Stimulated activated CD4-positive, alpha-beta T cell treated with anti-CD3 and anti-CD28 coated beads, Interleukin-2, amount 100 ng/mL, for 4 hours (primary cell): ENCODE measurements at places on chromosomes 5 and 9.

DNA sequence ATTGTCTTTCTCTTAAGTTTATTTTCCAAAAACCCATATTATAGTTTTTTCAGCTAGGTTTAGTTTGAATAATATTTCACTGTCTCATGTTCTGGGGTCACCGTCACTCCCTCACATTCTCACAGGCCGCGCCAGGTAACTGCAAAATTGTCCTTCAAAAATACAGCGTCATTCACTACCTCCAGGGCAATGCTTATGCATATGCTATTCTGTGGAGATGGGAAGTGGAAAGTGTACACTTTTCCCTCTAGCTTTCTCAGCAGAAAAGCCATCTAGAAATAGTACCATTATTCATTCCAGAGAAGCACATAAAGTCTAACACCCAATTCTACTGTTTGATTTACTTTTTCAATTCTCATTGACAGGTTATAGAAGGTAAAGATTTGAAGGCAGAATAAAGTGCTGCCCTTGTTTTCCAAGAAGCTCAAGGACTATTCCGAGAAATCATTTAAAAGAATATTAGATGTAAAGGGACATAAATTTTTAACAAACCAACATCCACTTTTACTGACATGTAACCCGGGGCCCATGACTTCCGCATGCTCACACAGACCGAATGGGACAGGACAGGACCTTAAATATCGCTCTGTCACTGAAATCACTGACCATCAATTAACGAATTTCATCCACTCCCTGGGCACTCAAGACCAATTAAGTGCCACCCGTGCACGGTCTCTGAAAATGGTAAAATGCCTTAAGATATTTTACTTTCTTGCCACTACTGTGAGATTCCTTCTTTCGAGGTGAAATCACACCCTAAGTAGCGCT, 720 bp downstream of the NUDT12 start:
- no peak for DNase-seq

- no peak for DNase-seq
These were observed 17.9 kb upstream of the PTGES start for GRCh38 chr9:129770741-129771140.

DNA sequence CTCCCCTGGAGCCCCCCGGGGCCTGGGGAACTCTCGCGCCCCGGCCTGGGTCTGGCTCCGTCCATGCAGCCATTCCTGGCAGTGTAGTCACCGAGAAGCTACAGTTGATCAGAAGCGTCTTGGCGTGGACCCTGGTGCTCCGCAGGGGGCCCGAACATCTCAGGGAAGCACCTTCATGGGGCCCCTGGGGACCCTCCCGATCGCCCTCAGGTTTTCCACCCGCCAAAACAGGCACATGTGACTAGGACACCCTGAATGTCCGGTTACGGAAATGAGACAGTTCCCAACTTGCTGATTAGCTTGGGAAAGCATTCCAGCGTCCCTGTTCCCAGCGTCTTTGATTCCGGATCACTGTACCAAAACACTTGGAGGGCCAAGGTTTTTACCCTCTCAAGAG, 472 bp downstream of the FBXO4 start:
- peak; percentile 2 for DNase-seq

DNA sequence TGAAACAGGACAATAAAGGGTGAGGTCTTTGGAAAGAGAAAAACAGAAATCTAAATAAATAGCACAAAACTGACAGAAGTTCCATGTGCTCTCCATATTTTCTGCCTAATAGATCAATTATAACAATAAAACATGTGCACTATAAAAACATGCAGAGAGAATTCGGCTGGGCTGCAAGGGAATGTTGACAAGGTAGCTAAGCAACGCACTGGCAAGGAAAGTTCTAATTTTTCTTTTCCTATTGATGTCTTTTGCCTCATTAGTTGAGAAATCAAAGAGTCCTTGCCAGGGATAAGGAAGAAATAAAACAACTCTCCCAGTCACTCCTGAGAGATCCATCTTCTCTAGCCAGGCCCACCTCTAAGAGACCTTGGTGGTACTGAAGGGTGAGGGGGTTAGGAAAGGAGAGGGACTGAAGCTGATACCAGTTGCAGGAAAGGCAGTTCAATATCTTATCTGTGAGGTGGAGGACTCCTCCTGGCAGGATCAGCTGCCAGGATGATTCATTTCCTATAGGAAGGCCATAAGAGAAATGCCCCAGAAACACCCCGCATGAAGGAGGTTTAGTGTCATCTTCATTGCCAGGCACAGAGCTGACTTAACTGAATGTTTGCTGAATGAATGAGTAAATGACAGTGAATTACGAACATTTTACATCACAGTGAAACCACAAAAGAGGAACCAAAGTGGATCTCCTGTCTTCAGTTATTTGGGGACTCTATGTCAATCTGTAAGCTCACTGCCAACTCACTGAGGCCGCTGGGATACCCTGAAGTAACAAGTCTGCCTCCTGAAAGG, 63.7 kb upstream of the IFNK start:
- no peak for DNase-seq

- no peak for DNase-seq
These were observed 151.8 kb upstream of the GPR151 start for GRCh38 chr5:146667633-146668272.

DNA sequence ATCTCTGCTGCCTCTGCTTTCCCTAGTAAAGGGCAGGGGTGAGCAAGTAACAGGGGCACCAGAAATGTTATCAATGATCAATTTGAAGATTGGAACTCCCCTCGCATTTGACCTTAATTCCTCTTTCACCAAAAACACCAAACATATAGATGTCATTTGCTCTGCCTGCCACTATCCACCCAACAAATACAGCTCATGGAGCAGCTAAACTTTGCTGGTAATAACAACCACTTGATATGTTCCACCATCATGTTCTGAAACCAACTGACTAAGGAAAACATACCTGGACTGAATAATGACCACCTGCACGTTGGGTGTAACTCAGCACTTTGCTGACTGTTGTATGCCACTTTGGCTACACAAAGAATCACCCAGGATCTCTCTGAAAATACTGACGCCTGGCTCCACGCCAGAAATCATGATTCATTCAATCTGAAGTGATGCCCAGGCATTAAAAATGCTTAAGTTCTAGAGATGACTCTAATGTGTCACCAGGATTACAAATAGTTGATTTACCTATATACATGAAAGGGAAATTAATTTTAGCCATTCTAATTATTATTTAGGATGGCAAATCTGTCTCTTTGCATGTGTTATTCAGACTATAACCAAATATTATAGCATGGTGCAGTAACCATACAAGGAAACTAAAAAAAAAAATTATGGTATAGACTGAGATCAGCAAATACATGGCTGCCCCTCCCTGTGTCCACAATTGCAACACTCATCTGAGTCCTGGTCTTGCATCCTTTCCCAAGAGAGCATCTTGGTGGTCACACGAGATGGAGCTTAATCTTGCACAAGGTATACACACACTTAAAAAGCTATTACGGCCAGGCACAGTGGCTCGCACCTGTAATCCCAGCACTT, 43.1 kb upstream of the TTC39B start:
- DNase-seq: no peak

- no peak for DNase-seq
These were observed 32.7 kb downstream of the ZFAND5 start for GRCh38 chr9:72332351-72332750.

DNA sequence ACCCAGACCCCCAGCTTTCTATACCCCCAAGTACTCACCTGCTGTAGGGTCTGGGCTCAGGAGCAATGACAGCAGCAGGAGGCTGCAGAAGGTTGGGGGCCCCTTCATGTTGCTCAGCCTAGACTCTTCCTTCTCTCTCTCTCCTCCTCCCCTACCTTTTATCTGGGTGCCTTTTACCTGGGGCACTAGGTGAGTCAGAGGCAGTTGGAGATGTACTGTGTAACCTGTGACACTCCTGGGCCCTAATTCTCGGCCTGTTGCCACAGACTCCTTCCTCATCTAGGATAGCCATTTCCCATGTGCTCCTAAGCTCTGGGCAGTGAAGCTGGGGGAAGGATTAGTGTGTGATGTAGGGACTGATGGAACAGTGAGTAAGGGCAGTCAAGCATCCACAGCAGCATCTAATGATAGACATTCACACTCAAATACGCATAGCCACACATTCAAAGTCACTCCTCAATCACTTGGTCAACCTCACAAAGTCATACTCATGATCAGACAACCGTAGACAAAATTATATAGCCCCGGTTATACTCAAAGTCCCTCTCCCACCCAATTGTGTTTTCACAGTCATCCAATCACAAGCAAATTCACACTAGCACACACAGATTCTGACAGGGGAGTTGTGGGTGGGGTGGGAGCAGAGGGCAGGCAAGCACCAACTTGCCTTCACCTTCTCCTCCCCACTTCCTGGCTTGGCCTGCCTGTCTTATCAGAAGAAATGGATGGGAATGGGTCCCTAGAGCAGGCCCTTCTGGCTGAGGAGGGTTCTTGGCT, at the start of gene CCL27:
TSS of gene CCL27 (minus strand) at position 132 of the 777 bp plus-strand sequence. CDS start at position 108, 24 bp downstream.
- DNase-seq: no peak

DNA sequence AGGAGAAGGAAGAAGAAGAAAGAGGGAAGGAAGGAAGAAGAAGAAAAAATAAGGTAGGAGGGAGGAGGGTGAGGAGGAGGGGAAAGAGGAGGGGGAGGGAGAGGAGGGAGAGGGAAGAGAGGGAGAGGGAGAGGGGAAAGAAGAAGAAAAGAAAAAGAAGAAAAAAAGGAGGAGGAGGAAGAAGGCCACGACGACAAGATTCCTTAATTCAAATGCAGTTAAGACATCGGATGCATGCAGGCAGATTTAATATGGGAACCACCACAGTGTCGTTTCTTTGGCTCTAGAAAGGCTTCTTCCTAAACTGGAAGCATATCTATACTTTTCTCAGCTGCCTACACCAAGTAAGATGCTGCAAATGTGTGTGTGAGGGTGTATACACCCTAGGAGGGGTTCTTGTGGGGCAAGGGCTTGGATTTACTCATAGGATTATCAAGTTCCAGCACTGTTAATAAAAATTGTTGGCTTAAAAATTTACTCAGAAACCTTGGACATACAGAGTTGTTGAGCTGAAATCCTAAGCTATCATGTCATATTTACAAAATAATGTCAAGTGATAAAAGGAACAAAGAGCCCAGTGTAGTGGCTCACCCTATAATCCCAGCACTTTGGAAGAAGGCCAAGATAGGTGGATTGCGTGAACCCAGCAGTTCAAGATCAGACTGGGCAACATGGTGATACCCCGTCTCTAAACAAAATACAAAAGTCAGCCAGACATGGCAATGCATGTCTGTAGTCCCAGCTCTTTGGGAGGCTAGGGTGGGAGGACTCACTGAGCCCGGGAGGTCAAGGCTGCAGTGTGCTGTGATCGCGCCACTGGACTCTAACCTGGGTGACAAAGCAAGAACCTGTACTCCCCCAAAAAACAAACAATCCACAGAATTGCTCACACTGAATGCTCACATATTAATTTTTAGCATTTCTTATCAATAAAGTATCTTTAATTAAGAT, 108.5 kb downstream of the UBAP2 start:
- no peak for DNase-seq

GRCh38 chr9:123216251-123216797, 52.1 kb downstream of the STRBP start:
- no peak for DNase-seq
